ENCODE measurements at places on chromosomes 12 and 14. TPM values are rescaled to one million over a fixed set of nuclear protein-coding genes. Genes with fewer than 3 reads are reported as not detected.

Gene CCDC175
- not detected for total RNA-seq

DNA sequence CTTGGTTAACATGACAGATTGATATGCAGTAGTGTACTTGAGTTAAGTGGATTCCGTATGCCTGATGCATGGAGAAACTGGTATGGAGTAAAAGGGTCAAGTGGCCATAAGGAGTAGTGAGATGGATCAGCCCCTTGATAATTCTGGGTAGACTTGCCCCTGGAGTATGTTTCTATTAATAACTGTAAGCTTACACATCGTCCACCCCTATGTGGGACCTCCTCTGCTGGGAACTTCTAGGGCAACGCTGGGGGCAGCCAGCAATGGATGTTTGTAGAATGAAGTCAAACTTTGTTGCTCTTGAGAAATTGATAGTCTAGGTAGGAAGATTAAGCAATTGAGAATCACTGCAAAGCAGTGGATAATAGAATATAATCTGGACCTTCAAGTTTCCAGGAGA, 3.5 kb downstream of the C12orf75 start:
- no peak overlapping the region for H3K27ac ChIP-seq
- no peak overlapping the region for H3K4me3 ChIP-seq
- H3K27me3 ChIP-seq: no peaks in the 10 kb centered on the region
- H3K36me3 ChIP-seq: no peaks in the 10 kb centered on the region
- H3K4me1 ChIP-seq: no peaks in the 10 kb centered on the region

DNA sequence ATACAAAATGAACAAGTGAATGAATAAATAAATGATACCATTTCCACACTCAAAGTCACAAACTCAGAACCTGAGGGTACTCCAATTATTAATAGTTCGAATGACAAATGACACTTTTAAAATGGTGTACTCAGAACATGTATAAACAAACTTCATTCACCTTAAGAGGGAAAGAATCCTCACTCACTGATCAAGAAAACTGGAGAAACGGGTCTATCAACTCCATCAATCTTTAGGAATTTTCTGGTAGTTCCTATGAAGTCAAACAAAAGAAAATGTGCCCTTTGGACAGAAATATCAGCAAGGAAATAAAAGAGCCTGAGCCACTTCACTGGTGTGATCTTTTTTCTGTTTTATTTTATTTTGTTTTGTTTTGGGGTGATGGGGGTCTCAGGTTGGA, 5.2 kb upstream of the NRDE2 start:
- no peaks in the 10 kb centered on the region for H3K27me3 ChIP-seq
- peaks cover 21% of the 10 kb centered on the region for H3K4me1 ChIP-seq
- DNase-seq: no peak
- peak overlapping the region; percentile 68 for H3K27ac ChIP-seq

DNA sequence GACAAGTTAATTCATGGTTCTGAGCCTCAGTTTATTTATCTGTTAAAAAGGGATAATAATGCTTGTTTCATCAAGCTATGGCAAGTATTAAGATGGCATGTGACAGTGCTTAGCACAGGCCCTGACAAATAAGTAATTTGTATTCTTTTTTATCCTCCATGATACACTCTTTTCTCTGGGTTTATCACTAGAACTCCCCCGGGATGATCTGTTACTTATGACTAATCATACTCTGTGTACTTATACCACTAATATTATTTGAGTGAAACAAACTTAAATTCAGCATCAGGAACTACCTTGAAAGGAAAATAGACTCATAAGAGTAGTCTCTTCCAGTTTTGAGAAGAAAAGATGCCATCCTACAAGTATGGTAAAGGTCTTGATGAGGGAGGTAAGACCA, 283.8 kb downstream of the PAWR start:
- no peak overlapping the region for H3K4me3 ChIP-seq
- peaks cover 7% of the 10 kb centered on the region for H3K4me1 ChIP-seq
- H3K36me3 ChIP-seq: no peaks in the 10 kb centered on the region
- DNase-seq: no peak

Gene CYP27B1
- total RNA-seq: 1.8 TPM

Data from PC-9 (cell line).